ENCODE measurements at places on chromosomes 7 and 10. TPM values are rescaled to one million over a fixed set of nuclear protein-coding genes. Genes with fewer than 3 reads are reported as not detected.

DNA sequence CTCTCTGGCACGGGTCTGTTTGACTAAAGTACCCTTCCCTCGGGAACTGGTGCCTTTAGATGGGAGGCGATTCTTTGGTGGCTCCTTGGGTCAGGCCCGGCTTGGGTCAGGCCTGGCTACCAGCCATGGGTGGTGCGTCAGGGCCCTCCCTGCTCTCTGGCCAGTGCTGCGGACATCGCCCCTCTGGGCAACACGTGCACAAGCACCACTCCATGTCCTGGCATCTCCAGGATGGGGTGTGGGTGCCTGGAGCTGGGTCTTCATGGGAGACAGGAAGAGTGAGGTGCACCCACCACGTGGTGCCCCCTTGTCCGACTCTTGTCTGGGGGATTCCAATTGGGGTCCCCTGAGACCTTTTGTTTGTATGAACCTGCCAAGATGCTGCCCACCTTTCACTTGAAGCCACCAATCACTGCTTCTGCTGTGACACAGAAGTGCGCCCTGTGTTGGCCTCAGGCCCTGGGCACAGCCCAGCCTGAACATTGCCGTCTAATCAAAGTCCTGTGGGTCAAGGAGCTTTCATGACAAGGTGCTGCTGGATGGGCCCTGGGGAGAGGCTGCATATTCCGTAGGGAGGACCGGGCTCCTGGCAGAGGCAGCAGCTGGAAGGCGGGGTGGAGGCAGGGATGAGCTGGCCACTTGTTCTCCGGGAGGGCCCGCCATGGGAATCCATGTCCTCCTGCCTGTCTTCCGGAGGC is 11.1 kb upstream of the PWWP2B start:
- H3K36me3 ChIP-seq: no peaks in the 10 kb centered on the region
- no peak for DNase-seq
- H3K27ac ChIP-seq: no peak overlapping the region
- no peak overlapping the region for H3K4me3 ChIP-seq
- no peaks in the 10 kb centered on the region for H3K27me3 ChIP-seq

GRCh38 chr7:55261386-55261770 is 103.8 kb upstream of the LANCL2 start:
- no peaks in the 10 kb centered on the region for H3K36me3 ChIP-seq
- H3K4me3 ChIP-seq: no peak overlapping the region
- H3K4me1 ChIP-seq: no peaks in the 10 kb centered on the region
- no peak overlapping the region for H3K27ac ChIP-seq
- no peak for DNase-seq

- no peaks in the 10 kb centered on the region for H3K36me3 ChIP-seq
- H3K27me3 ChIP-seq: no peaks in the 10 kb centered on the region
- no peak overlapping the region for H3K4me3 ChIP-seq
- no peak for DNase-seq
Observed at GRCh38 chr7:106058928-106059324, 53.2 kb downstream of the SYPL1 start.

DNA sequence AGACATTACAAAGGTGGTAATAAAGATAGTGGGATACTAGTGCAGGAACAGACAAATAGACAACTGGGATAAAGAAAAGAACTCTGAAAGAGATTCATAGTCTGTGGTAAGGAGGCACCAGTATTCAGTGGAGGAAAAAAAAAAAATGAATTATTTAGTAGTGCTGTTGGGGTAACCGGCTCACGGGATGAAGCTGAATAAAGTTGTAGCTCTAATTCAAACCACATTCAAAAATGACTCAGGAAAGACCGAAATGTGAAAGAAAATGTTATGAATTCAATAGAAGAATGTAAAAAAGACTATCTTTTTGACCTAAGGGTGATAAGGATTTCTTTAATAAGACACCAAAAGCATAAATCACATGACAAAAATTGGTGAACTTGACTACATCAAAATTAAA is 83.1 kb upstream of the HABP2 start:
- no peaks in the 10 kb centered on the region for H3K27me3 ChIP-seq
- no peak overlapping the region for H3K27ac ChIP-seq
- no peaks in the 10 kb centered on the region for H3K36me3 ChIP-seq
- peaks cover 3% of the 10 kb centered on the region for H3K4me1 ChIP-seq
- no peak for DNase-seq

Gene NXPH1
- total RNA-seq: not detected

DNA sequence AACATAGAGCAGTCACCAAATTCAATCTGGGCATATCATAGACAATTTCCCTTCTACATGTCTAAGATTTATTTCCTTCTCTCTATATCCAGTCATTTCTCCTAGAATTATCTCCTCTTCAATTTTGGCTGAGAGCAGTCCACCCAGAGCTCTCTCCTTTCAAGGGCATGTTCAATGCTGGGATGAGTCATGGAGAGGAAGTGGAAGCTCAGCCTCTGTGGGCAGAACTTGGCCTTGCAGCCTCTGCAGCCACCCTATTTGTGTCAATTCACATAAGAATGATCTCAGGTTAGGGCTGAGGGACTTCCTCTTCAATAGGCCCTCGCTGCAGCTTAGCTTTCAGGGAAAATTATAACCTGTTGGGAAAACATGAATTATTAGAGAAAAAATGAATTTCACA is 560.8 kb downstream of the POM121L12 start:
- DNase-seq: no peak
- H3K4me1 ChIP-seq: no peaks in the 10 kb centered on the region
- H3K36me3 ChIP-seq: no peaks in the 10 kb centered on the region
- no peak overlapping the region for H3K27ac ChIP-seq

DNA sequence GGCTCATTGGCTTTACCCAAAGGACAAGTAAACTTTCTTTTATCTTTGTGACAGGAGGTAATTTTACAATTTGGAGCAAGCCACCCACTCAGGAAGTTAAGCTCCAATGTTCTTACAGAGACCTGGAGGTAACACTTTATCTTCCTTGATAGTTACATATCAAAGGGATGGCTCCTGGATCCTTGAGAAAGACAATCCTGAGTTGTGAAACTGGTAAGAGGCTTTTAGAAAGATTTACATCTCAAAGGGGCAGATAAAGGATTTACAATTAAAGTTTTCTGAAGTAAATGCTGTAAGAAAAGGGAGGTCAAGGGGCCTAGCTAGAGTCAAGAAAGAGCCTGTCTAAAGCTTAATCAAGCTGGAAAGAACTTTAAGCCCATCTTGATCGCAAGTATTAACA is 124.4 kb upstream of the ZNF804B start:
- H3K4me1 ChIP-seq: no peaks in the 10 kb centered on the region
- H3K27me3 ChIP-seq: no peaks in the 10 kb centered on the region
- H3K27ac ChIP-seq: no peak overlapping the region
- H3K4me3 ChIP-seq: no peak overlapping the region
- DNase-seq: no peak

- H3K27ac ChIP-seq: no peak overlapping the region
- no peak overlapping the region for H3K4me3 ChIP-seq
- H3K36me3 ChIP-seq: no peaks in the 10 kb centered on the region
- no peaks in the 10 kb centered on the region for H3K4me1 ChIP-seq
- H3K27me3 ChIP-seq: no peaks in the 10 kb centered on the region
Observed at GRCh38 chr7:44275957-44276570, 49.3 kb downstream of the CAMK2B start.

DNA sequence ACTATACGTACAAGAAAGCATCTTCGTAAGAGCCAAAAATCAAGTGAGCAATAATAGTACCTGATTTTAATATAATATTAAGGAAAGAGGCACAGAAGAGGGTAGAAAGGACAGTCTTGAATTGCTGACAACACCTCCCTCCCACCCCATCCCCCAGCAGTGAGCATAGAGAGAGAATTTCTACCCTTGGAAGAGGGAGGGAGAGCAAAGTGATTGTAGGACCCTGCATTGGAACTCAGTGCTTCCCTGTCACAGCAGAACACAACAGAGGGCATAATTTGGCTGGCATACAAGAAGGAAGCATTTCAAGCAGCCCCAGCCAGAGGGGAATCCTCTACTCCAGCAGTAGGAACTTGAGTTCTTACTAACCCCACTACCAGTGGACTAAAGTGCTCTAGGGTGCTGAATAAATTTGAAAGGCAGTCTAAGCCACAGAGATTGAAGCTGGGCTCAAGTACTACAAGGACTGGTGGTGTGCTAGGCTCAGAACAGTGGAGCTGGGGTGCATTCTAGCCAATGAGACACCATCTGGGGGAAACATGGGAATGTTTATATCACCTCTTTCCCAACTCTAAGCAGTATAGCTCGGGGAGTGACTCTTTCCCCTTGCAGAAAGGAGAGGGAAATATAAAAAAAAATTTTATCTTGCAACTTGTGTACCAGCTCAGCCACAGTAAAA is 44.2 kb downstream of the PCLO start:
- no peak overlapping the region for H3K4me3 ChIP-seq
- DNase-seq: no peak
- no peak overlapping the region for H3K27ac ChIP-seq
- H3K27me3 ChIP-seq: no peaks in the 10 kb centered on the region

- no peaks in the 10 kb centered on the region for H3K4me1 ChIP-seq
- H3K36me3 ChIP-seq: no peaks in the 10 kb centered on the region
- no peak overlapping the region for H3K4me3 ChIP-seq
- no peak for DNase-seq
- no peaks in the 10 kb centered on the region for H3K27me3 ChIP-seq
Observed at GRCh38 chr10:121322776-121323175, 275.5 kb downstream of the FGFR2 start.

DNA sequence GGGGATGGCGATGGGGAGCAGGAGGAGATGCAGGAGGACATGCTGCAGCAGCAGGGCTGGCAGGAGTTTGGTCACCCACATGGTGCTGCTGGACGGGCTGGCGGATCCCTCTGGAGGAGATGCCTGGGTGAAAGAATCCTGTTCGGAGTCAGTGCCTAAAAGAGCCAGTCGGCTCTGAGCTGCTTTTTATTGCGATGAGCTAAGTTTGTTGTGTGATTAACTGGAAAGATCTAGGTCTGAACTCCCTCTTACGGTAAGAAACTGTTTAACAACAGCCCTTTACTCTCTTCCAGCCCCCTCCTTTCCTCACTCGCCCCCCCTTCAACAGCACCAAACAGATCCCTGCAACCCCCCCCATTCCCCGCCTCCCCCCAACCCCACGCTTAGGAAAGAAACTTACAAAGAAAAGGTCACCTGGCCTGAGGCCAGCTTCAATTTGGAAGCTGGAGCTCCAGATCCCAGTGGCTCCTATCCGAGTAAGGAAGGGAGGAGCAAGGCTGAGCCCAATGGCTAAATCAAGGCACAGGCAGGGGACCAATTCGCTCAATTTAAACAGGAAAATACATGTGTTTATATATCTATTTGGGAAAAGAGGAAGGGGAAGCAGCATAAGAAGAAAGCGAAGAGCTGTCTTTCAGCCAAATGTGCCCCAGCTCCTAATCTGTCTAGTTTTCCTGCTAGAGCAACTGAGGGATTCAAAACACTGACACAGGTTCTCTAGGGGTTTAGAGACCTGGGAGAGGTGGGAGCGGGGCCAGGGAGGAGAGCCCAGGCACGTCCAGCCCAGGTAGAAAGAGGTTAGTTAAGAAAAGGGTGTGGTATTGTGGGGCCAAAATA is at the start of gene HGF:
HGF (minus strand) TSS at position 157 of the 837 bp plus-strand sequence; CDS start at position 81, 76 bp downstream.
- no peaks in the 10 kb centered on the region for H3K4me1 ChIP-seq
- peak within 1 kb of the TSS; percentile 45 for H3K27ac ChIP-seq
- peak within 1 kb of the TSS; percentile 30 for H3K4me3 ChIP-seq
- peak; percentile 60 for DNase-seq

Gene KCND2
- 9.4 TPM for total RNA-seq

GRCh38 chr7:36228039-36228438 is 75.0 kb downstream of the EEPD1 start:
- DNase-seq: no peak
- H3K4me3 ChIP-seq: no peak overlapping the region

Gene BAZ1B
- 37.6 TPM for total RNA-seq

Gene GPR15LG
- not detected for total RNA-seq

- no peak for DNase-seq
- H3K27me3 ChIP-seq: no peaks in the 10 kb centered on the region
- no peaks in the 10 kb centered on the region for H3K36me3 ChIP-seq
- peaks cover 5% of the 10 kb centered on the region for H3K4me1 ChIP-seq
Observed at GRCh38 chr10:33279276-33279675, 55.2 kb downstream of the NRP1 start.

Gene BTBD16
- total RNA-seq: 1.8 TPM

GRCh38 chr7:146683439-146683838 is 566.8 kb downstream of the CNTNAP2 start:
- no peak for DNase-seq
- H3K36me3 ChIP-seq: no peaks in the 10 kb centered on the region
- H3K4me1 ChIP-seq: no peaks in the 10 kb centered on the region
- no peak overlapping the region for H3K27ac ChIP-seq
- no peak overlapping the region for H3K4me3 ChIP-seq

Gene SPDYE2B
- not detected for total RNA-seq

- no peak overlapping the region for H3K4me3 ChIP-seq
- H3K27ac ChIP-seq: no peak overlapping the region
- DNase-seq: no peak
- H3K36me3 ChIP-seq: no peaks in the 10 kb centered on the region
Observed at GRCh38 chr7:131196803-131197202, 130.9 kb upstream of the MKLN1 start.

GRCh38 chr7:139452958-139453672 is 30.4 kb downstream of the KLRG2 start:
- no peak for DNase-seq
- no peaks in the 10 kb centered on the region for H3K27me3 ChIP-seq
- H3K27ac ChIP-seq: no peak overlapping the region
- H3K4me3 ChIP-seq: no peak overlapping the region
- no peaks in the 10 kb centered on the region for H3K36me3 ChIP-seq

DNA sequence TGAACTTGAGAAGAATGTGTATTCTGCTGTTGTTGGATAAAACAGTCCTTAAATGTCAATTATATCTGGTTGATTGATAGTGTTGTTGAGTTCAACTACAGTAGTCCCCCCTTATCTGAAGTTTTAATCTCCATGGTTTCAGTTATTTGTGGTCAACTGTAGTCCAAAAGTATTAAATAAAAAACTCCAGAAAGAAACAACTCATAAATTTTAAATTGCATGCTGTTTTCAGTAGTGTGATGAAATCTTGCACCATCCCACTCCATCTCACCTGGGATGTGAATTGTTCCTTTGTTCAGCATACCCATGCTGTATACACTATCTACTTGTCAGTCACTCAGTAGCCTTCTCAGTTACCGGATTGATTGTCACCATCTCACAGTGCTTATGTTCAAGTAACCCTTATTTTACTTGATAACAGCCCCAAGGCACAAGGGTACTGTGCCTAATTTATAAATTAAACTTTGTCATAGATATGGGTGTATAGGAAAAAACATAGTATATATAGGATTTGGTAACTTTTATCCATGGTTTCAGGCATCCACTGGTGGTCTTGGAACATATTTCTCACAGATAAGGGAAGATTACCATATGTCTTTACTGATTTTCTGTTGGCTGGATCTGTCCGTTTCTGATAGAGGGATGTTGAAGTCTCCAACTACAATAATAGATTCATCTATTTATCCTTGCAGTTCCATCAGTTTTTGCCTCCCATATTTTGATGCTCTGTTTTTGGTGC is 57.1 kb downstream of the AOAH start:
- no peaks in the 10 kb centered on the region for H3K4me1 ChIP-seq
- no peaks in the 10 kb centered on the region for H3K36me3 ChIP-seq
- H3K4me3 ChIP-seq: no peak overlapping the region
- no peaks in the 10 kb centered on the region for H3K27me3 ChIP-seq
- no peak for DNase-seq
- no peak overlapping the region for H3K27ac ChIP-seq

Gene TLL2
- 0.22 TPM for total RNA-seq

- H3K27ac ChIP-seq: no peak overlapping the region
- H3K4me1 ChIP-seq: no peaks in the 10 kb centered on the region
- no peaks in the 10 kb centered on the region for H3K36me3 ChIP-seq
- DNase-seq: no peak
Observed at GRCh38 chr10:96292971-96293920, 11.0 kb upstream of the DNTT start.

Gene MEIG1
- 0.69 TPM for total RNA-seq

- no peak for DNase-seq
- no peak overlapping the region for H3K27ac ChIP-seq
- no peaks in the 10 kb centered on the region for H3K27me3 ChIP-seq
- H3K4me3 ChIP-seq: no peak overlapping the region
- H3K36me3 ChIP-seq: no peaks in the 10 kb centered on the region
Observed at GRCh38 chr10:133079836-133080682, 7.7 kb upstream of the ADGRA1 start.

Gene TMEM229A
- total RNA-seq: not detected

All from ovary (tissue), 10 donors.